Glutamatergic neuron (in vitro differentiated cells): ENCODE measurements at places on chromosomes 13 and 19. TPM values are rescaled to one million over a fixed set of nuclear protein-coding genes. Genes with fewer than 3 reads are reported as not detected.

The FFAR3 gene
- not detected for total RNA-seq

GRCh38 chr19:2253106-2254063 is 2.8 kb downstream of the JSRP1 start:
- H3K36me3 ChIP-seq, result no peaks in the 10 kb centered on the region
- H3K4me1 ChIP-seq, result peaks cover 1% of the 10 kb centered on the region
- peak; percentile 37 for DNase-seq
- H3K27me3 ChIP-seq, result peaks cover 3% of the 10 kb centered on the region
- peak overlapping the region; percentile 70 for H3K4me3 ChIP-seq
- H3K27ac ChIP-seq, result no peak overlapping the region

DNA sequence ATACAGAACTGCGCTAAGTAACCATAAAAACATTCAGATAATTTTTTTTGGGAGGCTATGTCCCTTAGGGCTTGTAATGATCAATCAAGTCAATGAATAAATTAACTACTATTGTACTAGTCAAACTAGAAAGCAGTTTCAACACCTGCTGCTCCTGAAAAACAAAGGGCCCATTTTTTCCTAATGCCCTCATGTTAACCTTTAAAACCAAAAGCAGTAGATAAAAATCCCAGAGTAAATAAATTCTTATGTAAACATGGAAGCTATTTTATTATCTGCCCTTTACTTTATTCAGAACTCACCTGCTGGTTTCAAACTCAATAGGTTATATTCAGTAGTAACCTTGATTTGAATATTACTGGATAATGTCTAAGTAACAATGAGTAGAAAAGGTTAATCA is 159.5 kb upstream of the STARD13 start:
- H3K4me1 ChIP-seq, result no peaks in the 10 kb centered on the region
- no peaks in the 10 kb centered on the region for H3K36me3 ChIP-seq
- peaks cover 2% of the 10 kb centered on the region for H3K27me3 ChIP-seq
- no peak for DNase-seq

DNA sequence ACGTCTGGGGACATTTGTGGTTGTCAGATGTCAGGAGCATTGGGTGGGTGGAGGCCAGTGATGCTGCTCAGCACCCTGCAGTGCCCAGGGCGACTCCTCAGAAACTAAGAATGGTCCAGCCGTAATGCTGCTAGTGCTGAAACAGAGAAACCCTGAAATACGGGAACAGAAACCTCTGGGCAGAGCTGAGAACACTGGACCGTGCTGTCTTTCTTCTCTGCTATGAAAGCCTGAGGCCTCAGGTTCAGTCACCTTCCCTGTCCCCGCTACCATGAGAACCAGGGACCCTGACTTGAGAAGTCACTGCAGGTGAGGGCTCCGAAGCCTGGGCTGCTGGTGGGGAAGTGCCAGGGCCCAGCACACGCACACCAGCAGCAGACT is 13.4 kb downstream of the CAPS start:
- peaks cover 4% of the 10 kb centered on the region for H3K36me3 ChIP-seq
- no peak overlapping the region for H3K27ac ChIP-seq
- no peak overlapping the region for H3K4me3 ChIP-seq
- H3K27me3 ChIP-seq, result peaks cover 3% of the 10 kb centered on the region

DNA sequence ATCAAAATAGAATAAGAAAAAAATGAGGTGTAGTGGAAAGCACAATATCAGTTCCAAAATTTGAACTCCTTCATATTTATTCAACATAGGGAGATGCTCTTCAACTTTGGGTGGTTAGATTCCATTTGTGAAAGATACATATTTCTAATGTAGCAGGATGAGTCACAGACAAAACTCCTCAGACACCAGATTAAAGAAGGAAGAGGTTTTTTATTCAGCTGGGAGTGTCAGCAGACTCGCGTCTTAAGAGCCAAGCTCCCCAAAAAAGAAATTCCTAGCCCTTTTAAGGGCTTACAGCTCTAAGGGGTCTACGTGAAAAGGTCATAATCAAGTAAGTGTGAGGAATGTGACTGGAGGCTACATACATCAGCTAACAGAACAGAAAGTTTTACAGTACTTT is 6.8 kb upstream of the ZNF765 start:
- H3K27ac ChIP-seq, result no peak overlapping the region
- peaks cover 30% of the 10 kb centered on the region for H3K36me3 ChIP-seq
- no peaks in the 10 kb centered on the region for H3K4me1 ChIP-seq
- H3K27me3 ChIP-seq, result peaks cover 2% of the 10 kb centered on the region

DNA sequence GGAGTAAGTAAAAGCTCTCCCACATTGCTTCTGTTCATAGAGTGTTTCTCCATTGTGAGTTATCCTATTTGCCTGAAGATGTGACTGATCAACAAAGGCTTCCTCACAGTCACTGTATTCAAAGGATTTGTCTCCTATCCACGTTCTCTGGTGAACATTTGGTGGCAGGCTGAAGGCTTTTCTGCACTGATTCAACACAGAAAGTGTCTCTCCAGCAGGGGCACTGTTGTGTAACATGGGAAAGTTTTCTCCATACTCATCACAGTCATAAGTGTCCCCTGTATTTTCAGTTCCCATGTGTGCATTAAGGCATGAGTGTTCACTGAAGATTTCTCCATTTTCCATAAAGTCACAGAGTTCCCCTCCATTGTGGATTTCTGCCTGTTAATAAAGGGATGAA is 17.6 kb downstream of the ZNF121 start:
- no peaks in the 10 kb centered on the region for H3K4me1 ChIP-seq
- H3K4me3 ChIP-seq, result no peak overlapping the region
- peaks cover 2% of the 10 kb centered on the region for H3K27me3 ChIP-seq
- H3K36me3 ChIP-seq, result peaks cover 69% of the 10 kb centered on the region
- no peak for DNase-seq

DNA sequence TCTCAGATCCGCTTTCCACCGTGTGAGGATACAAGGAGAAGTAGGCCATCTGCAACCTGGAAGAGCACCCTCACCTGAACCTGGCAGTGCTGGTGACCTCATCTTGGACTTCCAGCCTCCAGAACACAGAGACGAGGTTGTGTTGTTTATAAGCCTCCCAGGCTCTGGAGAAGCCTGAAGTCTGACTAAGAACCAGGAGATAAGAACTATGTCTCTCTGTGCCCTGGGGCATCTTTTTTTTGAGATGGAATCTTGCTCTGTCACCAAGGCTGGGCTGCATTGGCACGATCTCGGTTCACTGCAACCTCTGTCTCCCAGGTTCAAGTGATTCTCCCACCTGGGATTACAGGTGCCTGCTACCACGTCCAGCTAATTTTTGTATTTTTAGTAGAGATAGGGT is 14.5 kb downstream of the FCGBP start:
- H3K27me3 ChIP-seq, result peaks cover 8% of the 10 kb centered on the region
- DNase-seq, result no peak
- H3K27ac ChIP-seq, result no peak overlapping the region
- no peak overlapping the region for H3K4me3 ChIP-seq
- H3K36me3 ChIP-seq, result peaks cover 5% of the 10 kb centered on the region

DNA sequence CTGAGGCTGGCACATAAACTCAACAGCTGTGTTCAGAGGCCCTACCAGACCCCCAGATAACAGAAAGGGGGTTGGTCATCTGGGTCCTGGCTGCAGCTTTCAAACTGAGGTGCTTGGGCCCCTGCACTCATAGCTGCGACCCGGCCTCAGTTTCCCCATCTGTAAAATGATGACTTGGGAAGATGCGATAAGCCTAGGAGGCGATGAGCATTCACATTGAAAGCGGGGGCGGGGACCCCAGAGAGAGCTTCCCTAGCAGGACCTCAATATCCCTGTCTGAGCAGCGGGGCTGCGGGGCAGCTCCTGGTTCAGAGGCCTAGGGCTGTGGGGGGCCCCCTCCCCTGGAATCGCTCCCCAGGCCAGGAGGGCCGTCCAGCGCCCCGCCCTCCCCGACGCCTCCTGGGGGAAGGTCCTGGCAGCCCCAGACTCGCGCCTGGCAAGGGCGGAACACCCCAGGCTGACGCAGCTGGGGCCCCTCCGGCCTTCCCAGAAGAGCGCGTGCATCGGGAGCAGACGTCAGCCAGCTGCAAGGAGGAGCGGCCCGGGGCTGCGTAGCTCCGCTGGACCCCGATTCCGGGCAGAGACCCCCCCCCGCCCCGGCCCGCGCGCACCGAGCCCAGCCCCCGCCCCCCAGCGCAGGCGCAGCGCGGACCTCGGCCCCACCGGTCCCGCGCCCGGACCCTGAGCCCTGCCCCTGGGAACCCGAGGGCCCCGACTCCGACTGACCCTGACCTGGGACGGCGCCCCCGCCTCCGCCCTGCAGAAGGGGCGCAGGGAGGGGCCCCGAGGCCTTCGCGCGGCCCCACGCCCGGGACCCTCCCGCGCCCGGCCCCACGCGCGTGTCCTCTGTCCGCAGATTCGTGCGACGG is 3.5 kb downstream of the FSTL3 start:
- H3K4me1 ChIP-seq, result peaks cover 5% of the 10 kb centered on the region
- H3K4me3 ChIP-seq, result peak overlapping the region; percentile 65
- H3K36me3 ChIP-seq, result no peaks in the 10 kb centered on the region
- H3K27ac ChIP-seq, result no peak overlapping the region

The SIGLEC5 gene
- not detected for total RNA-seq
